ENCODE measurements at places on chromosomes 2 and 18.

DNA sequence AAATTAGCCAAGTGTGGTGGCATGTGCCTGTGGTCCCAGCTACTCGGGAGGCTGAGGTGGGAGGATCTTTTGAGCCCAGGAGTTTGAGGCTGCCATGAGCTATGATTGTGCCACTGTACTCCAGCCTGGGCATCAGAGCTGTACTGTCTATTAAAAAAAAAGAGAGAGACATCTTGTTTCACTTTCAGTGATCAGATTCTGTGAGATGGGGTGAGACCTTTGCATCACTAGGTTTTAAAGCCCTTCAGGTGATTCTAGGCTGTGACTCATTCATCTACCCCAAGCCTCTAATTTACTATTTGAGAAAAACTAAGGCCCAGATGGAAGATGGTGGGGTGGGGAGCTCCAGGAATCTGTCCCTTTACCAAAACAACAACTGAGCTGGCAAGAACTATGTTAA is 7.1 kb downstream of the C2orf92 start:
- DNase-seq = no peak

- no peak for DNase-seq
Observed at GRCh38 chr2:51795248-51795888, 763.4 kb upstream of the NRXN1 start.

- DNase-seq = no peak
Observed at GRCh38 chr2:88692187-88692586, 714 bp downstream of the RPIA start.

GRCh38 chr2:235587202-235587601 is 93.4 kb downstream of the AGAP1 start:
- no peak for DNase-seq

- DNase-seq = no peak
Observed at GRCh38 chr2:55087936-55088335, 37.7 kb upstream of the RTN4 start.

DNA sequence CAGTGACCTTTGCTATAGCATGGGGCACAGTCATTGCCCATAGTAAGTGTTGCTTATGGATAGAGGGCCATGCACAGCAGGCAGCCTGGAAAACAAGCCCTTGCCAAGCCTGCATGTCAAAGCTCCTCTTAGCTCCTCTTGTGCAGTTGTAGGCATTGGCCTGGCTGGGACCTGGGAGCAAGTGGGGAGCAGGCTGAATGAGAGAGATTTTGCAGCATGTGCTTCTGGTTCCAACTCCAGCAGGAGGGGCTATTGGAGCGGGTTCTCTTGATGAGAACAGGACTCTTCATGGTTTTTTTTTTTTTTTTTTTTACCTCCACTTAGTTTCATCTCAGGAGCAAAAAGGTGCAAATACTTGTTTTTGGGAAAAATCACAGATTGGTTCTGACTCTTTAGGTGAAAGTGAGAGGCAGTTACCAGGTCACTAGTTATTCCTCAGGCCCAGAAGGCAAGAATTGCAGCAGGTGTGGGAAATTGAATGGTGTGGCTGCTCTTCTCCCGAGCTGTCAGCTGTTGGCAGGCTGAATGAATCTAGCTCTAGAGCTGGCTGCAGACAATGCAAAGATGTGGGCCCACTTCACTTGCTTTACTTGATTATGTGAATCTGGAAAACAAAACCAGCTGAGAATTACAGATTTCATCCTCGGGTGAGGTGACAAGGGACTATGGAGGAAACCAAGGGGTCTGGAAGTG is 95.9 kb downstream of the MAP4K4 start:
- DNase-seq = no peak

DNA sequence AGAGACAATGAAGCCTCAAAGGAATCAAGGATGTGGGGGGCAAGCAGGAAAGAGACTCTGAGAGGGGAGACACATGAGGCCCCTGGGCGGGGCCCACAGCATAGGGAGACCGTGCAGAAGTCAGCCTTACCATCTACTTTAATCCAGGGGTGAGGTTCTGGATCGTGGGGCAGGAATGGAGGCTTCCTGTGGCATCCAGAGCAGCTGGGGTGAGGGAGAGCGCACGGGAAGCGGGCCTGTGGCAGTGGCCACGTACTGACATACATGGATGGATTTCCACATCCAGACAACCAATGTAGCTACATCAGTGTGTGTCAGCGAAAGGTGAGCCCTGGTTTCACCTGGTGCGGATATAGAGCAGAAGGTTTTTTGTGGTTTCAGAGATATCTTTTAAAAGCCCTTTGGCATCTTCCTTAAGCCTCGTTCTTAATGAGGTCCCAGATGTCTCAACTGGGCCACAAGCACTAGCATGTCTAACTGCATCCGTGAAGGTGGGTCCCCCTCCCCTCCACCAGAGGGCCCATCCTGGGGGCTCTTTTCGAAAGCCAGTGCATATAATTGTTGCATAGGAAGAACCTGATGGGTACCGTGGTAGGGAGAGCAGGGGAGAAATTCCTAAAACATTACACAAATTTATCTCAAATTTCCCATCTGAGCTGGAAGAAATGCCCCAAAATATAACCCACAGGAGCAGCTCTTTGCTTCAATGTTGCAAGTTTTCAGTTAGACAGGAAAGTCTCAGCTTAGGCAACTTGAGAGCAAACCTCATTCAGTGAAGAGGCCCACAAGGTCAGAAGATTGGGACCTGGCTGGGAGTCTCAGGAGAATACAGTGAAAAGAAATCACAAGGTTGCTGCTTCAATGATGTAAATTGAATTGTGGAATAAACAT is 90.9 kb downstream of the SP3 start:
- DNase-seq = no peak

- DNase-seq = no peak
Observed at GRCh38 chr2:154978710-154979109, 280.2 kb downstream of the KCNJ3 start.

DNA sequence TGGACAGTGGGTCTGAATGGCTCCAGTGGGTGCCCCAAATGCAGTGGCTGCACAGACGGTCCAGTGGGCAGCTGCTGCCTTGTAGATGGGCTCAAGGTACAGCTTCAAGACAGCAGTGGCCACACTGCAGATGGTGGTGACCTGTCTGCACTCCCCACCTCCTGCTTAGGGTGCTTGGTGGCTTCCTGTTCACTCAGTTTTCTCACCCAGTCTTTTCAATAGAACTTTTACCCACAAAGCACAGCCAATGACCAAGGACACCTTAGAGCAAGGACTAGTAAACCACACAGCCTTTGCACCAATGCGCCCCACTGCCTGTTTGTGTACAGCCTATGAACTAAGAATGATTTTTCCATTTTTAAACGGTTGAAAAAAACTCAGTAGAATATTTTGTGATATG is 34.9 kb downstream of the MEX3C start:
- no peak for DNase-seq

DNA sequence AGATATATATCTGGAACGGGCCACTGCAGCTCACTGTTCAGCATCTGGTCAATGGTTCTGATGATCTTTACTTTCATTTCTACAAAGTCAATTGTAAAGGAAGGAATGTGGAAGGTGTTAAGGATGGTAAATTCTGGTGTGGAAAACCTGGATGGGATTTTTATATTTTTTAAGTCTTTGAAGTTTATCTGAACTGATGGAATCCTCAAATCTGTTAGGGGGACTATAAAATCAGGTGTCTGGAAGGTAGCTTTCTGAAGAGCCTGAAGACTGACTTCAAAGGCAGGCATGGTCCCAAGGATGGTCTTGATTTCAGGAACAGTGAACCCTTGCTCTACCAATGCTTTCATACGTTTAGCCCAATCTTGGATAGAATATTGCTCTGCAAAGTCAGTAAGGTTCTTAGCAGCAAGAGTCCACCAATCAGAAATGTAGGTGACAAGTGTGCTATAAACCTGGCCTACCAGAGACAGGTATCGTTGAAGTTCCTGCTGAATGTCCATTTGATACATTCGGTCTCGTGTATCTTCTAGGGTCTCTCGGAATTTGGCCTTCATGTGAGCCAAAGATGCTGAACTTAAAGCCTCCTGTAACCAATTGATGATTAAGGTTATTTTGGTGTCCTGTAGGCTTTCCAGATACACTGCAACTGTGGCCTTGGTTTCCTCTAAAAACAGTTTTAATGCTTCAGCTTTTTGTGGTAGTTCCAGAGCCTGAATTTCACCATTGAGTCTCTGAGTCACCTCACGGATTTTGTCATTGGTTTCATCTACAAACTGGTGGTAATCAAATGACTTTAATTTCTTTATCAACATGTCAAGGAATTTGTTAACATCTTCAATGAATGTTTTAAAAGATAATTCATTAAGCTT is 34.8 kb downstream of the APOB start:
- no peak for DNase-seq

GRCh38 chr2:200814917-200815316 is 3.2 kb downstream of the BZW1 start:
- no peak for DNase-seq

Measured in left ventricle myocardium inferior (tissue), 1 donor.